ENCODE measurements at places on chromosomes 2 and 18.

DNA sequence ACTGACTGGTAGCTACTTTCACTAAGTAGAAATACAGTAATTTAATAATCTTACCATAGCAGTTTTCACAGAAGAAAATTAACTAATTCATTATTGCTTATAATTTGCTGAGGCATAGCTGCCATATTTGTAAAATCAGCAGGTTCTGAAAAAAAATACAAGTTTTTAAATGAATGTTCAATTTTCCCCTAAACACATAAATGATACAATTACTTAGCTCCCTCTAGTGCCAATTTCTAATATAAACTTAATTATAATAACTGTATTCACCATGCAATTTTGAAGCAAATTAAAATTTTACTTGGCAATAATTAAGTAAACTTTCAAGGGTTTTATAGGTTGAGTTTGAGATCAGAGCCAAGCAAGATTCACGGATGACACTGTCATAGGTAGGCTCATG is 1321.6 kb upstream of the ACVR2A start:
- H3K27ac ChIP-seq, result no peak overlapping the region
- H3K27me3 ChIP-seq, result no peaks in the 10 kb centered on the region
- DNase-seq, result no peak
- no peak overlapping the region for H3K4me3 ChIP-seq

DNA sequence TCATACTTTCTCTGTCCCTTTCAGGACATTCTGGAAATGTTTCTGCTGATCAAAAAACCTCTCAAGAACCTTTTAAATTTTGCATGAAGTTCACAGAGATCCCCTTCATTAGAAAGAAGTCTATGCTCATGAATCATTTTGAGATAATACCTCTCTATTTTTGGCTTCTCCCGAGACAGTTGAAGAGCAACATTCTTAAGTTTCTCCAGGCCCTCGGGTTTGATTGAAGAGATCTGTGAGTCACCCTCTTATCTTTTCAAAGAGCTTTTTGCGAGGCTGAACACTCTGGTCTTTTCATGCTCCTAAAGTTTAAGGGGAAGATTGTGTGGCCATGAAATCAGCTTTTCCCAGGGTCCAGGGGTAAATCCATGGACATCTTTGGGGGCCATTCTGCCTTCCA is 354.2 kb downstream of the FBXO15 start:
- no peaks in the 10 kb centered on the region for H3K27me3 ChIP-seq
- H3K4me3 ChIP-seq, result no peak overlapping the region
- no peak for DNase-seq

- no peaks in the 10 kb centered on the region for H3K4me1 ChIP-seq
- no peak overlapping the region for H3K4me3 ChIP-seq
- no peak for DNase-seq
- no peaks in the 10 kb centered on the region for H3K27me3 ChIP-seq
- H3K27ac ChIP-seq, result no peak overlapping the region
Observed at GRCh38 chr2:227433171-227433570, 38.8 kb upstream of the AGFG1 start.

DNA sequence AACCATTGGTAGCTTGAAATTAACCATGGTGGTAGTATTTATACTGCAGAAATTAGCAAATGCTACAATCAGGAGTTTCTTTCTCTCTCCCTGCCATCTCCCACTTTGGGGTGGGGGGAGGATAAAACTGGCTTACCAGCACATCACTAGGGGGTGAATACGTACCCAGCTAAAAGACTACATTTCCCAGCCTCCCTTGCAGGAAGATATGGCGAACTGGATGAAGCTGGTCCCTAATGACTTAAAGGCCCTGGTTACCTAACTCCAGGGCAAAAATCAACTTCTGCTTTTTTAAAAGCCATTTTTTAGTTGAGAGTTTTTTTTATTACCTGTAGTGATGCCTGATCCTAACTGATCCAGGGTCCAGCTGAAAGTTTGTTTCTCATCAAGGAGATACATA is 70.3 kb upstream of the RAB12 start:
- H3K27ac ChIP-seq, result no peak overlapping the region
- H3K4me3 ChIP-seq, result no peak overlapping the region
- H3K4me1 ChIP-seq, result no peaks in the 10 kb centered on the region
- no peaks in the 10 kb centered on the region for H3K27me3 ChIP-seq
- no peaks in the 10 kb centered on the region for H3K36me3 ChIP-seq

- no peaks in the 10 kb centered on the region for H3K27me3 ChIP-seq
- H3K4me3 ChIP-seq, result no peak overlapping the region
- H3K4me1 ChIP-seq, result peaks cover 2% of the 10 kb centered on the region
Observed at GRCh38 chr2:220296174-220296573, 668.7 kb downstream of the SLC4A3 start.

All from H1 (cell line).